DMS53 (cell line): ENCODE measurements at places on chromosomes 12 and 14.

DNA sequence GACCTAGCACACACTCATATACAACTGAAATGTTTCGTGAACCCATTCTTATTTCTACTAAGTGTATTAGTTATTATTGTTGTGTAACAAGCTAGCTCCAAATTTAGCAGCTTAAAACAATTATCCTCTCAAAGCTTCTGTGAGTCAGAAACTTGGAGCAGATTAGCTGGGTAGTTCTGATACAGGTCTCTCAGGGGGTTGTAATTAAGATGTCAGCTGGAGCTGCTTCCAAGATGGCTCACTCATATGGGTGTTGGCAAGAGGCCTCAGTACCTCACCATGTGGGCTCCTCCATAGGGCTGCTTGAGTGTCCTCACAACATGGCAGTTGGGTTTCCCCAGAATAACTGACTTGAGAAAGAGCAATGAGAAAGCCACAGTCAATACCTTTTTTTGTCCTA lies 9.8 kb downstream of the GPR135 start:
- DNase-seq, result no peak

- no peak for DNase-seq
Measured at GRCh38 chr12:93793983-93794382, 116.8 kb downstream of the CRADD start.

DNA sequence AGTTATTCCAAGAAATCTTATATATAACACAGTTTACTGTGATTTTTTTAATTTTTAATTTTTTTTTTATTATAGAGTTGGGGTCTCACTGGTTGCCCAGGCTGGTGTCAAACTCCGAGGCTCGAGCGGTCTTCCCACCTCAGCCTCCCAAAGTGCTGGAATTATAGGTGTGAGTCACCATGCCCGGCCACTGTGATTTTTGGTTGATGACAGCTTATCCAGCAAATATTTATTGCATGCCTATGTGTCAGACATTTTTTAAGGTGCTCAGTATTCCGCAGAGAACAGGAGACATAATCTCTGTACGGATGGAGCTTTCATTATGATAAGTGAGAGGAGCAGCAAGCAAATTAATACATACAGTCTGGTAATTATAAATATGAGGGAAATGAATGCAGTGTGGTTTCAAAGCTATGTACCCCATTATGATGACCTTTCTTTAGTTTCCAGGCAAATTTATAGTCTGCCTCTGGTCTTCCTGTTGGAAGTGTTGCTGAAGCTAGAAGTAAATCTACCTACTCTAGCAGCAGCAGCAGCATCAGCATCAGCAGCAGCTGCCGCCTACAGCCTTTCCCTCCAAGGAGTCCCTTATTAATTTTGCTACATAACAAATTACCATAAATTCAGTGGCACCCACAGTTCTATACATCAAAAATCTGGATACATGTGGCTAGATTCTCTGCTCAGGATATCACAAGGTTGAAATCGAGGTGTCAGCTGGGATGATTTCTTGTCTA lies 32.3 kb downstream of the FRS2 start:
- no peak for DNase-seq

DNA sequence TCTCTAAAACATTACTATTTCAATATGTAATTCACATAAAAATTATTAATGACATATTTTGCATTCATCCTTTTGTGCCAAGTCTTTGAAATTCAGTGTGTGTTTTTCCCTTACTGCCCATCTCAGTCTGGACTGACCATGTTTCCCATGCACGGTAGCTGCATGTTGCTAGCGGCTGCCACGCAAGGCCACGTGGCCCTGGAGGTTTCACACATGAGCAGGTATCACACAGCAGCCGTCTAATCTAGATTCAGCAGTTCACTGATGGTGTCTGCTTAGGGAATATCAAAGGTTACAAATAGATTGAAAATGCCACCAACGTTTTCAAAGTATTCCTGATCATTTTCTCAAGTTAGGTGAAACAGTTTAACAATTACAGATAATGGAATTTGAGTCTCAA lies 234.8 kb upstream of the FKBP4 start:
- no peak for DNase-seq

- no peak for DNase-seq
Measured at GRCh38 chr12:64352181-64352580, 38.4 kb downstream of the C12orf56 start.

DNA sequence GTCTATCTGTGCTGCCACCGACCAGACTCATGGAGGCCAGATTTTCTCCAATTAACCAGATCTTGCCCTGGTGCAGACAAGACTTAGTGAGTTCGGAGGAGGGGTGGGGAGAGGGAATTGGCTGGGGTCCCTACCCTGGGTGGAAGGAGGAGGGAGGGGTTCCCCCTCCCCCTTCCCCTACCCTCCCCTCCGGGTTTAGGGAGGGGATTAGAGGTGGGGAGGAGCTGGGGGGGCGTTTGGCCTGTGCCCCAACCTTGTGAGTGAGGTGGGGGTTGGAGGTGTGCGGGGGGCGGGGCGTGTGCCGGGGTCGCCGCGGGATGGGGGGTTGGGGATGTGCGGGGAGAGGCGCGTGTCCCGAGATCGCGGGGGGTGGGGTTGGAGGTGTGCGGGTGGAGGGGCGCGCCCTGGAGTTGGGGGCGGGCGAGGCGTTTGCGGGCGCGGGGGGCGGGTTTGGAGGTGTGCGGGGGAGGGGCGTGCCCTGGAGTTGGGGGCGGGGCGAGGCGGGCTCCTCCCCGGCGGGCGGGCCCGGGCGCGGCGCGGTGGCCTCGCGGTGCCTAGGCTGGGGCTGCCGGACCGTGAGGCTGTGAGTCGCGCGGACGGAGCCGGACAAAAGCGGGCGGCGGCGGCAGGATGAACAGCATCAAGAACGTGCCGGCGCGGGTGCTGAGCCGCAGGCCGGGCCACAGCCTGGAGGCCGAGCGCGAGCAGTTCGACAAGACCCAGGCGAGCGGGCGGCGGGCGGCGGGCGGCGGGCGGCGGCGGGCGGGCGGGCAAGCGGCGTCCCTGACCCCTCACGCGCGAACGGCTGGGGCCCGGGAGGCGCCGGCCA lies at the start of gene HIP1R:
TSS of gene HIP1R (plus strand) at position 537 of the 829 bp plus-strand sequence. CDS start at position 631, 94 bp downstream.
- DNase-seq, result peak; percentile 80

GRCh38 chr12:90226211-90226610 lies 517.6 kb upstream of the ATP2B1 start:
- no peak for DNase-seq

- DNase-seq, result no peak
Measured at GRCh38 chr12:6387541-6387940, 3.6 kb downstream of the LTBR start.

DNA sequence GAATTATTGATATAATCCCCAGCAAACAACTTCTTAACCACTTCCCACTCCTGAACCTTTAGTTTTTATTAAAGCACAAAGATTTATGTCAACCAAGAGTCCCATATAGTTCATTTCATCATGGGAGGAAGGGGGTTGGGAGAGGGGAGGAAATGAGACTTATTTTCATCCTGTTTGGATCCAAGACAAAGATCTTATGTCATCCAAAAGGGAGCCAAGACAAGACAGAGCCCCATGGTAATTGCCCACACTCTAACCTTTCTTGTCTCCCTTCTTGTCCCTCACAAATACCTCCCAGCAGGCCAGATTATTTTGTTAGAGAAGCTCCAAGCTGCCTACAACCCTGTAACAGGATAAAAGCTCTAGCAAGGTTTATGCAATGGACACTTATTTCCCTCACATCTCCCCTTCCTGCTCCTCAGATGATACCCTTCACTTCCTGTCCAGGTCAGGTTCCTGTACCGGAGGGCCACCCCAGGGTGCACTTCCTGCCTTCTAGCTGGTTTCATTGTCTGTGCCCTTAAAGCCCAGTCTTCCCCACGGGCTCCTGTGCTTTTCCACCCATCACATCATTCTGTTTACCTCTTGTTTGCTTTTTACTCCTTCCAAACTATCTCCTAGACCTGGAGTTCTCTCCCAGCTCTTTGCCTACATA lies 123.7 kb upstream of the MDM1 start:
- peak; percentile 45 for DNase-seq

GRCh38 chr14:87045246-87045645 lies 947.7 kb downstream of the GALC start:
- DNase-seq, result no peak

- DNase-seq, result no peak
Measured at GRCh38 chr12:119946213-119946612, 42.8 kb upstream of the BICDL1 start.

- no peak for DNase-seq
Measured at GRCh38 chr12:68352067-68352466, 19.9 kb upstream of the MDM1 start.

- peak; percentile 66 for DNase-seq
Measured at GRCh38 chr14:27528328-27528727, 930.5 kb upstream of the NOVA1 start.

DNA sequence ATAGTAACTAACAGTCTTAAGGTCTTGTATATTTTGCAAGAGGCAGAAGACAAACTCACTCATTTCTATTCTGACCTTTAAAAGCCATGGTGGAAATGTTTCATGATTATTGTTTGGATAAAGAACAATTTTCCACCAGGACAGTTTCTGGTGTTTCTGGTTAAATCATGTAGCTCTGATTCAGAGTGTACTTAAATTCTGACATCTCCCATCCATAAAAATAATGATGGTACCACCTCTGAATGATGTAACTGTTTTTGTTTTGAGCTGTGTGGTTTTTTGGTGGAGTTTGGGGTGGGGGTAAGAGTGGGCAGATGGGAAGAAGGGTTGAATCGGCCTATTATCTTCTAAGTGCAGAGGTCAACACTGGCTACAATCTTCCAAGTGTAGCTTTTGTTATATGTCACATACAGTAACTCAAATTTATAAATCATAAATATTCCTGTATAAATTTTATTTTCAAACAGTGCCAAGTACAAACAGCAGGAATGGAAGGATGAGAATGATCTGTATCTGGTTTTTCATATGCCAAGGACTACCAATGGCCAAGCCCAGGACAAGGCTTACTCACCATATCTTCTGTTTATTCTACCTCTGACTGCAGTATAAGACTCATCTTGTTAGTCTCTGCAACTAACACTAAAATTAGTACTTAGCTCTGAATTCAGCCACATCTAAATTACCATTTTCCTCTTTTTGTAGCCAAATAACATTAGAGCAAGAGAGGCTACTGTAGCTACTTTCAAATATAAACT lies 108.7 kb downstream of the BCAT1 start:
- no peak for DNase-seq

GRCh38 chr14:105148604-105149145 lies 19.9 kb downstream of the JAG2 start:
- DNase-seq, result no peak

DNA sequence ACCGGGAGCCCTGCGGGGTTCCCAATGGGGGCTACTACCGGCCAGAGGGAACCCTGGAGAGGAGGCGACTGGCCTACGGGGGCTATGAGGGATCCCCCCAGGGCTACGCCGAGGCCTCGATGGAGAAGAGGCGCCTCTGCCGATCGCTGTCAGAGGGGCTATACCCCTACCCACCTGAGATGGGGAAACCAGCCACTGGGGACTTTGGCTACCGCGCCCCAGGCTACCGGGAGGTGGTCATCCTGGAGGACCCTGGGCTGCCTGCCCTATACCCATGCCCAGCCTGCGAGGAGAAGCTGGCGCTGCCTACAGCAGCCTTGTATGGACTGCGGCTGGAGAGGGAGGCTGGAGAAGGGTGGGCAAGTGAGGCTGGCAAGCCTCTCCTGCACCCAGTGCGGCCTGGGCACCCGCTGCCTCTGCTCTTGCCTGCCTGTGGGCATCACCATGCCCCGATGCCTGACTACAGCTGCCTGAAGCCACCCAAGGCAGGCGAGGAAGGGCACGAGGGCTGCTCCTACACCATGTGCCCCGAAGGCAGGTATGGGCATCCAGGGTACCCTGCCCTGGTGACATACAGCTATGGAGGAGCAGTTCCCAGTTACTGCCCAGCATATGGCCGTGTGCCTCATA lies 9.7 kb downstream of the TNS2 start:
- DNase-seq, result no peak

DNA sequence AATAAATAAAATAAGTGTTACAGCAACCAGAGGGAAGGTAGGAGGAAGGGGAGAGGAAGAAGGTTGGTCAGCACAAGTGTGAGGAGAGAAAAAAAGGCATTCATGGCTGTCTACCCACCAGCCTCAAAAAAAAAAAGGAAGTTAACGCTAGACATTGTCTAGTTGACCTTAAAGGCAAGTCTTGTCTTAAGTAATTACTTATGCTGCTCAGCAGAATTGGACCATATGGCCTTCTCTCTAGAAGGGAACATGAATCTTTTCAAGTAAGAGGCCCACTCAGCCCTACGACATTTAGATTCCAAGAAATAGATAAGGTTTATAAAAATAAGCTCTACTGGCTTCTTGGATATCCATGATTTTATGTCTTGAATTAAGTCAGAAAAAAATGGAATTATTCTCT lies 172.7 kb downstream of the ETNK1 start:
- DNase-seq, result no peak

DNA sequence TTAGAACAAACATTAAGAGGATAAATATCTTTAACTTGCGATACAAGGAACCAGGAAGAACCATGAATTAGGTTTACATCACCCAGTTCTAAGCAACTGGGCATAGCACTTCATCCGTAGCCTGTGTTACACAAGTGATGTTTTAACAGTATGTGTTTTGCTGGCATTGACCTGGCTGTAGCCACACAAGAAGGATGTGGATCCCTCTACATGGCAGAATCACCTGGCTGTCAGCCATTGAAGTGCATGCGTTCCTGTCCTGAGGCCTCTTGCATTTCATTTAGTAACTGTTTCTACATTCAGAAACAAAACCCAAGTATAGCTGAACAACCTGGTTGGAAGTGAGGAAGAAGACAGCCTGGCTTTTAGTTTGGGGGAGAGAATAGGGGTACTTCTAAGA lies 72.2 kb downstream of the TGFB3 start:
- no peak for DNase-seq

DNA sequence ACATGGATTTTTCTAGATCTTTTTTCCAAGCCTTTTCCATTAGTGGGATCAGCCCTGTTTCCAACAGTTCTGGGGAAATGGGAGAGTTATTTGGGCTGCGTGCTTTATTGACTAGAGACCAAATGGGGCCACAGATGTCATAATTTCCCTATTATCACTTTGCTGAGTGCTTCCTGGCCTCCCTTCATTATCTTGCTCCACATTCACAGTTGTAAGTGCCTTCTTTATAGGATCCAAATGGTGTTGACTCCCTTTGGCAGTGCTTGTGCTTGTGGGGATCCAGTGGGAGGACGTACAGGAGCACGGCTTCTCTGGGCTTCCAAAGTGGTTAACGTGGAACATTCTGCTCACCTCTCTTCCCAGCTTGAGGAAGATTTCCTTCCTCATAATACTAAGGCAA lies 141.0 kb upstream of the RMST start:
- DNase-seq, result no peak
